GM23338 (cell line): ENCODE measurements at places on chromosomes 12 and 14. TPM values are rescaled to one million over a fixed set of nuclear protein-coding genes. Genes with fewer than 3 reads are reported as not detected.

PTPRO gene
- 1.5 and 5.4 TPM in 2 replicates for total RNA-seq

- peak; percentile 93 for DNase-seq
These were observed at the start of gene ZNF219 for GRCh38 chr14:21098076-21098891. TSS of gene ZNF219 (minus strand) at chr14:21098655. CDS start at chr14:21093591, 5,064 bp downstream.

DNA sequence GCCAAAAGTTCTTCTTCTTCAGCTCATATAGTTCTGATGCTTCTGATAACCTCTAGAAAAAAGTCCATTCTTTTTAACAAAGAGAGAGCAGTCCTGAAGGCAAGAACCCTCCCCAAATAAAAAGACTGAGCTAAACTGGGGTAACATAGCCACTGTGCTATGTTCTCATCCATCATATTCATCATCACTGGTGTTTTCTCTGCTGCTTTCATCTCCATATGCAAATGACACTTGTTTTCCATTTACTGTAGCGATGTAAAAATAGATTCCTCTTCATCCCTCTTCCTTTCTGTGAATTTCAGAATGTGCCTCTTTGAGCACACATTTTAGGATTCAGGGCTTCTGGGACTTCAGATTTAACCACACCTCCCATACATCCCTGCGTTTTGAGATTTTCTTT, 44.9 kb downstream of the GSC start:
- DNase-seq, result no peak

GRCh38 chr12:121144416-121144914, 11.8 kb downstream of the P2RX7 start:
- no peak for DNase-seq

DNA sequence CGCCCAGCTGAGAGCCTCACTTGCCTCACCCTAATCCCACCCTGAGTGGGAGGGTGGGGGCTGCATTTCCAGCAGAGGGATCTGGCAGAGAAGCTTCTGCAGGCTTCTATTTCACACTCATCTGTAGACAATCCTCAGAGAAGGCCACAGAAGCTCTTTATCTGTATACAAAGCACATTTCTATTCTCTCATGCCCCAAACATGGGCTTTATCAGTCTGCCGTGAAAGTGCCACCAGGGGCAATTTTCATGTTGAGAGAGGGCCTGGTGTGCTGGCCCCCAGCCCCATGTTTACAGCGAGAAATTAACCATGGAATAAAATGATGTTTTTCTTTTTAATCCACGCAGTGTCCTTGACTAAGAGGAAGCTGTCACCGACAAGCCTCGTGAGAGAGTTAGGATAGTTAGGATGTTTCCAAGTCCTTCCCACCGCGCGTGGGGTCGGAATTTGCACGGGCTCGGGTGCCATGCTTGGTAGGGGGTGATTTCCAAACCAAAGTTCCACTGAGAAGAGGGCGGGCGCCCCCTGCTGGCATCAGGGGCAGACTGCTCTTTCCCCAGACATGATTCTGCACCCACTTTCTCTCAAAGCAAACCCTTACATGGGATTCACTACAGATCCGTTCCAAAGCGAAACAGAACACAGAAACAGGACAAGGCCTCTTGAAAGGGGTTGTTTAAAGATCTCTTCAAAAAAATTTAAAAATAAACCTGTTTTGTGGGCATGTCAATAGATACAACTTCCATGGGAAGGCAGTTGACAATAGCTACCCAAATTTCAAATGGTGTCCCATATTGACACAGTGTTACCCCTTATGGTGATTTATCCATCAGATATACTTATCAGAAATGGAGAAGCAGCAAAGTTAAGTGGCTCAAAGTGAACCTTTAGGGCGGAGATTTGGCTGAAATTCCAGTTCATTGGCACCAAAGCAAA, 19.4 kb downstream of the BDKRB1 start:
- DNase-seq, result peak; percentile 83
